ENCODE measurements at places on chromosomes 4 and X. TPM values are rescaled to one million over a fixed set of nuclear protein-coding genes. Genes with fewer than 3 reads are reported as not detected.
A peak's percentile ranks its signal among the peaks of the same experiment; 100 is the strongest.

The GLRB gene
- 14.7 TPM for total RNA-seq

The CT55 gene
- total RNA-seq = not detected

The CLIC2 gene
- total RNA-seq = 8.1 TPM

The ATP8A1 gene
- 7.9 TPM for total RNA-seq

The RAB33A gene
- total RNA-seq = not detected

- no peak for DNase-seq
Measured at GRCh38 chr4:15870079-15870478, 68.5 kb downstream of the FGFBP1 start.

DNA sequence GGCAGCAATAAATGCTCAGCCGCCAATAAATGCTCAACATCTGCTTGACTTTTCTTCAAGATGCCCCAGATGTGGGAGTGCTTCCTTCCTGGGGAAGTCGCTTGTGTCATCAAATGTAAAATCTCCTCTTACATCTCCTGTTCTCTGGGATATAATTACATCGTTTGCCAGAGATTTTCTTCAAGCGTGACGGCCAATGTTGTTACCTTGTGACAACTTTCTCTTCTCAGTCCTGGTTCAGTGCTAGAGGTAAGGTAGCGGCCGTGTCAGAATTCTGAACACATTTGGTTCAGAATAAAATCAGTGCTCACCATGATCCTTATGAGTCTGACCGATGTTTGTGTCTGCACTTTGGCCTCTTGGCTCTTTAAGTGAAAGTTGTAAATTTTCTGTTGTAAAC lies 102.5 kb downstream of the ASMT start:
- no peak for DNase-seq

DNA sequence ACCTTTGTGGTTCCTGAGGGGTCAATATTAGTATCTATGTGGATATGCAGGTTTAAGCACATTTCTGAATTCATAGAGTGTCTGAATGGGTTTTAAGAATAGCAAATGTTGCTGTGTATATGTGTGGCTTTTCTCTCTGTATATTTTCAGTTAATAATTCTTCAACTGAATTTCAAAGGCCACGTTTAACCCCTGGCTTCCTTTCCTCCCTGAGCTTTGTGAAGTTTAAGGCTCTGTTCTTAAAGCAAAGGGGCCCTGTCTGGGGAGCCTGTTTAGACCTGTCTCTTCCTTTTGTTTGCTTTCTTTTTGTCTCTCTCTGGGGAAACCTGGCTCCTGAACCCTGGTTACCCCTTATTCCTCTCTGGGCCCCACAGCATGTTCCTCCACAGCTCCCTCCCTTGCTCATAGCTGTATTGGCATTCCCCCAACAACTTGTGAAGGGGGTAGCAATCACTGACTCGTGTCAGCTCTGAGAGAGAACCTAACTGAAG lies 139.1 kb downstream of the COL4A6 start:
- no peak for DNase-seq

DNA sequence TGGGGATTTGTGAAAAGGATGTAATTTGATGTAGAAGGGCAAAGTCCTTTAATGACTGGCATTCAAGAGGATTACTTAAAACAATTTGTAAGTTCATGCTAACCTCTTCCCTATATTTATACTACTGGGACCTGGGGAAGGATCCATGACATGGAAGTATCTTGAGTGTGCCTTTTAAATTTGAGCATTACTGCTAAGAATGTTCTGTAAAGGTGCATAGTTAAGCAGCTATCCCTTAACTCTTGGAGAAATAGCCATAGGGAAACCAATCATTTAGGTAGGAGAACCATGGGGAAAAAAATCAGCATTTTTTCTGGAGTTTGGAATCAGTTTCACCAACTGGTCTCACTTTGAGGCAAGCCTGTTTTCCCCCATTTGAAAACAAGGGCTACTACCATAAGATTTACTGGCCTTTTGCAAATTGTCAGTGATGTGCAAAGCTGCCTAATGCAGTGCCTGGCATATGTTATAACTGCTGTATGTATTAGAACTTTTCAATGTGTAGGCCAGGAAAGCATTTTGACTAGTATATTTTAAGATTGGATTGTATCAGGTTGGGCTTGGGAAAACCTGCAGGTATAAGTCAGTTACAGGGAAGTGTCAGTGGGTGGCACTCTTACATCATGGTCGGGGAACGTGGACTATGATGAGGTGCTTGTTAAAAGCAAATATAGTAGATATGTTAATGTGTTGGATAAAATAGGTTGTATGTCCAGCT lies 72.1 kb downstream of the PRSS12 start:
- DNase-seq = peak; percentile 50
